ENCODE measurements at places on chromosomes 16 and 17.

GRCh38 chr16:57648125-57648524 is 19.7 kb downstream of the ADGRG1 start:
- no peak for DNase-seq

DNA sequence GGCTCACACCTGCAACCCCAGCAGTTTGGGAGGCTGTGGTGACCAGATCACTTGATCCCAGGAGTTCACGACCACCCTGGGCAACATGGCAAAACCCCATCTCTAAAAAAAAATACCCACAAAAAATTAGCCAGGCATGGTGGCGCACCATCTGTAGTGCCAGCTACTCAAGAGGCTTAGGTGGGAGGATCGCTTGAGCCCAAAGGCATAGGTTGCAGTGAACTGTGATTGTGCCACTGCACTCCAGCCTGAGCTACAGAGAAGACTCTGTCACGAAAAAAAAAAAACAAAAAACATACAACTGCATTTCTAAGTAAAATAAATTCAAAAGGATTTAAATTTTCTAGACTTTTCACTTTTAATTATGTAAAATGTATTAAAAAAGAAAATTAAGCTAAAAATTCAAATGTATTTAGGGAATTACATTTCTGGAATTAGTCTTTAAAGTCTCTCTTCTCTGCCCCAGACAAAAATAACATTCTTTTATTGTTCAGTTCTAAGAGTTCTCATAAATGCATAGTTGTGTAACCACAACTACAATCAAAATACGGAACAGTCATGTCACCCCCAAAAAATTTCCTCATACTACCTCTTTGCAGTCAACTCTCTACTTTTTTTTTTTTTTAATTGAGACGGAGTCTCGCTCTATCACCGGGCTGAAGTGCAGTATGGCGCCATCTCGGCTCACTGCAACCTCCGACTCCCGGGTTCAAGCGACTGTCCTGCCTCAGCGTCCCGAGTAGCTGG is 14.1 kb downstream of the FAM222B start:
- DNase-seq, result no peak

DNA sequence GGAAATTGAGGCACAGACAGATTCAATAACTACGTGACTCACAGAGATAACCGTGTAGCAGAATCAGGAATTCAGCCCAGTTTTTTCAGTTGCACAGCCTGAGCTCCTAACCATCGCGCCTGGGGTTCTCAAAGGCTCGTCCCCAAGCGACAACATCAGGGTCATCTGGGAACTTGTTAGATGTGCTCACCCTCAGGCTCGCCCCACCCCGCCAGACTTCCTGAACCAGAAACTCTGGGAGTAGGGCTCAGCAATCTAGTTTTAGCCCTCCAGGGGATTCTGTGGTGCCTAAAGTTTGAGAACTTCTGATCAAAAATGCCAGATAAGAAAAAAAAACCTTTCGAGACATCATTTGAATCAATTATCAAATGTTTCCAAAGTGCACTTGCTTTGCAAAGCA is 559.8 kb downstream of the WWOX start:
- DNase-seq, result no peak

DNA sequence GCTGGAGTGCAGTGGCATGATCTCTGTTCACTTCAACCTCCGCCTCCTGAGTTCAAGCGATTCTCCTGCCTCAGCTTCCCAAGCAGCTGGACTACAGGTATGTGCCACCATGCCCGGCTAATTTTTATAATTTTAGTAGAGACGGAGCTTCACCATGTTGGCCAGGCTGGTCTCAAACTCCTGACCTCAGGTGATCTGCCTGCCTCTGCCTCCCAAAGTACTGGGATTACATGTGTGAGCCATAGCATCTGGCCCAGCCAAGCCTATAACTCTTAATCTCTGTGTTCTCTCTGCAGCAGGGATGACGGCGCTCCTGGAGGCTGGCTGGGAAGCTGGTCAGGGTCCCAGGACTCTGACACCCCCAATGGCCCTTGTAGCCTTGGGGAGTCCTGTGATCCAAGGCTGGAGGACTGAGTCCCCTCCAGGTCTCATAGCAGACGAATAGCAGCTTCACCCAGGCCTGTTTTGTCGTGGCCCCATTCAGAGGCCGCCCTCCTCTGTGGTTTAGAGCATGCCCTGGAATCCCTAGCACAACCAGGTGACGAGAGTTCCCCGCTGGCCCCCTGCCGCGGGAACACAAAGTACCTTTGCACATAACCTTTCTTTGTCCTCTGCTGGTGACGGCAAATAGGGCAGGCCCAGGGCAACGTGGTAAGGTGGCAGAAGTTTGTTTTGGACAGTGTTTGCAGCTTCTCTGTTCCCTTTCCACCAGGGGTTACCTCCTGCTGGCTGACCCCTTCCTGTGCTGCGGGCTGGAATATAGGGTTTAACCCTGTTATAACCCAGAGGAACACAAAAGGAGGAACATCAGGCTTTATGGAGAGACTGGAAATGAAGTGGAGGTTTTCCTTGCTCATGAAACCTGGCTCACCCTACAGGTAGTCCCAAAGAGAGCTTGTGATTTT is 43.0 kb upstream of the TOB1 start:
- no peak for DNase-seq

DNA sequence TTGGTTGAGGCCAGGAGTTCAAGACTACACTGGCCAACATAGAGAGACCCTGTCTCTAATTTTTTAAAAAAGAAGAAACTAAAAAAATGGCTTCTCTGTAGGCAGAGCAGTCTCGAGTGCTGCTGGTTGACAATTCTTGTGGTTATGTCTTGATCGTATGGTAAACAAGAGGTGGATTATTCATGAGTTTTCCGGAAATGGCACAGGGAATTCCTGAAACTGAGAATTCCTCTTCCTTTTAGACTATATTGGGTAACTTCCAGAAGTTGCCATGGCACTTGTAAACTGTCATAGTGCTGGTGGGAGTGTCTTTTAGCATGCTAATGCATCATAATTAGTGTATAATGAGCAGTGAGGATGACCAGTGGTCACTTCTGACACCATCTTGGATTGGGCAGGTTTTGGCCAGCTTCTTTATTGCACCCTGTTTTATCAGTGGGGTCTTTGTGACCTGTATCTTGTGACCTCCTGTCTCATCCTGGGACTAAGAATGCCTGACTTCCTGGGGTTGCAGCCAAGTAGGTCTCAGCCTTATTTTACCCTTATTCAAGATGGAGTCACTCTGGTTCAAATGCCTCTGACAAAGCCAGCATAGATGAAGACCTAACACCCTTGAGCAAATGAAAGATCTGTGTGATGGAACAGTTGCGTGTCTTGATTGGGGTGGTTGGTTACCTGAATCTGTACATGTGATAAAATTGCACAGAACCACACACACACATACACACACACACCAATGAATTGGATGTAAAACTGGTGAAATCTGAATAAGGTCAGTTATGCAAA is 30.2 kb downstream of the BMERB1 start:
- DNase-seq, result no peak

DNA sequence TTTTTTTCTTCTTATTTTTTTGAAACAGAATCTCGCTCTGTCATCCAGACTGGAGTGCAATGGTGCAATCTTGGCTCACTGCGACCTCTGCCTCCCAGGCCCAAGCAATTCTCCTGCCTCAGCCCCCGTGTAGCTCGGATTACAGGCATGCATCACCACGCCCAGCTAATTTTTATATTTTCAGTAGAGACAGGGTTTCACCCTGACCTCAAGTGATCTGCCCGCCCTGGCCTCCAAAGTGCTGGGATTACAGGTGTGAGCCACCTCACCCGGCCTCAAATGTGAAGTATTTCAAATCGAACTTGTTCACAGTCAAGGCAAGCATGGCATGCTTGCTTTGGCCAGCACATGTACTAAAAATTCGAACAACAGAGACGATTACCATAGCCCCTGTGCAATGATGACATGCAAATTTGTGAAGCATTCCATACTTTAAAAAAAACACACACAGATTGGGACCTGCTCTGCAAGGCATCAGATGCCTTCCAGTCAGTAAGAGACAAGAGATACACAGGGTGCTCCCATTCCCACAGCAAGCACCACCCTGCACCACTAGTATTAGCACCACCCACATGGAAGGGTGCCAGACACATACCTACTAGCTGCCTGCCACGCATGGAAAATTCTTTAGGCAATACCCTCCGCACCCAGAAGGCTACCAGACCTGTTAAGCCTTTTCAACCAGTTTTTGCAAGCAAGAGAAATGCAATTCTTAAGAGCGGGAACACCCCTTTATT is 47.2 kb downstream of the ANKRD11 start:
- DNase-seq, result no peak

DNA sequence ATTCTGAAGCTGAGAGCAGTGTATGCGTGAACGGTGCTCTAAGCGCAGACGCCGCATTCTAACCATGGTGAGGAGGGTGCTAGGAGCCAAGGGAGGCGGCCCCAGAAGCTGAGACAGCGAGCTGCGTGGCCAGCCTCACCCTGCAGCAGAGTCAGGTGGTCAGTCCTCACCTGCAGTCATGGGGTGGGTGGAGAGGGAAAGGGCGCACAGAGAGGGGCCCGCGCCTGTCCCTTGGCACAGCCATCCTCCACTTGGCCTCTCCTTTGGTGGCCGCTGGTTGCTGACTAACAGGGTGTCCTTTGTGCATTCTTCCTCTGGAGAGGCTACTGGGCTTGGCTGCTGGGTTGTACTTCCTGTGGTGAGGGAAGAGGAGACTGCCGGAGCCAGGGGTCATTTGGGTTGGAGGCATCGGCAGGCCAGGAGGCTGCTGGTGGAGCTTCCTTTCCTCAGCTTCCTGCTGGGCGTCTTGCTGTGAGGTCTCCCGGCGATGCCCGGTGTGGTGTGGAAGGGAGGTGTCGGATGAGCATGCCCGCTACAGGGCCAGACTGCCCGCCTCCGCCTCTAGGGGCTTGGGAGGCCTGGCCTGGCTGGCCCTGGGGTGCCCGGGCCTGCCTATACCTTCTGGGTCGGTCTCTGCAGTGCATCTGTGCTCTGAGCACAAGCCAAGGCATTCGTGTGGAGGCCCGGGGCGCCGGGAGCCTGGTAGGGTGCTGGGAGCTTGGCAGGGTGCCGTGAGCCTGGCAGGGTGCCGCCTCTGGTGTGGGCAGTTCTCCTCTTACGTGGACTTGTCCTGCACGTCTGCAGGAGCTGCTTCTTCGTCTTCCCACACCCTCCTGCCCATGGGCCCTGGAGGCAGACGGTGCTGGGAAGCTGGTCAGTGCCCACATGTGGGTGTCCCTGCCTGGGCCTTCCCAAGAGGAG is 17.4 kb downstream of the RNF213 start:
- no peak for DNase-seq

GRCh38 chr17:13491491-13491890 is 110.2 kb downstream of the HS3ST3A1 start:
- no peak for DNase-seq

DNA sequence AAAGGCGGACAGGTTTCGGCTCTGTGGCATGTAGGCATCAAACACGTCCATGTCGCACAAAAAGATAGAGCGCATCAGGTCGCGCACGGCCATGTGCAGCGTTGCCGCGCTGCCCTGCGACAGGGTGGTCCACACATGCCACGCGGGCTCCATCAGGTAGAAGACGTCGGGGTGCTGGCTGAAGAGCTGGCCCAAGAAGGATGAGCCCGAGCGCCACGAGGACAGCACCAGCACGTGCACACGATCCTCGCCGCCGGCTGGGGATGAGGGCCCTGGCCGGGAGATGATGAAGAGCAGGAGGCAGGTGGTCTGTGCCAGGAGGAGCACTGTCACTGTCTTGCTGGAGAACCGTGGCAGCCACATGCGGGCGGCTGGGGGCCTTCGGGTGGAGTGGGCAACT is 5.9 kb downstream of the CHST5 start:
- no peak for DNase-seq

GRCh38 chr16:72197545-72197944 is 25.6 kb upstream of the PMFBP1 start:
- DNase-seq, result no peak

GRCh38 chr17:50865868-50866260 is 290 bp downstream of the TOB1 start:
- no peak for DNase-seq

DNA sequence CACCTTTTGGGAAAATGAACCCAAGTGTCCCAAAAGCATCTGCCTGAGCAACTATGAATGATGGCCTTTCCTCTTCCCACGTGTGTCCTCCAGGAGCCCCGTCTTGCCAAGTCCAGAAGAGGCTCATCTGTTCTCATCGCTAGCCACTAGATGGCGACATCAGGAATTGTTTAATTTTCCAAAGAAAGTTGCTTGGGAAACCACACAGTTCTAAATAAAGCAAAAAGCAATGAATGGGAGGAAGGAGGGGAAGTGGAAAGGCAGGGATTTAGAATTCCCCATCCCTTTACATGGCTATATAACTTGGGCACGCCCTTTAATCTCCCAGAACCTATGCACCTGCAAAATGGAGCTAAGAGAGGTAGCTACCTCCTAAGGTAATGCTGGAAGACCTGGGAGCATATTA is 9.0 kb upstream of the CDH5 start:
- no peak for DNase-seq

DNA sequence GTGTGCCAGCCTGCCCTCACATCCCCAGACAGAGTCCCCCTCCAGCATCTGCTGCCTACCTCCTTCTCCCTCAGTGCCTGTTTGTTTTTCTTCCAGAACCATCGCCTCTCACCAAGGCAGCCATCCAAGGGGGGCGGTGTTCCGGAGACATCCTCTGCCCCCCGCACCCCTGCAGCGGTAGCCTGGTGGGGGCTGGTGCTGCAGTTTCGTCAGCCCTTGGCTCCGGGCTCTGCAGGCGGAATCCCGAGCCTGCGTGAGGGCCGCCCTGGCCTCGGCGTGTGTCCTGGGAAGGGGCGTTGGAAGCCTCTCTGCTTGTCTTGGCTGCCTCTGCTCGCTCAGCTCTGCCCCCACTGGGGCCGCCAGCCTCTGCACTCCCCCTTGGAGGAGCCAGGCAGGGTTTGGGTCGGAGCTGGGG is 126.0 kb upstream of the CIBAR2 start:
- no peak for DNase-seq

- DNase-seq, result no peak
Observed at GRCh38 chr16:10622036-10622921, 41.9 kb upstream of the EMP2 start.

DNA sequence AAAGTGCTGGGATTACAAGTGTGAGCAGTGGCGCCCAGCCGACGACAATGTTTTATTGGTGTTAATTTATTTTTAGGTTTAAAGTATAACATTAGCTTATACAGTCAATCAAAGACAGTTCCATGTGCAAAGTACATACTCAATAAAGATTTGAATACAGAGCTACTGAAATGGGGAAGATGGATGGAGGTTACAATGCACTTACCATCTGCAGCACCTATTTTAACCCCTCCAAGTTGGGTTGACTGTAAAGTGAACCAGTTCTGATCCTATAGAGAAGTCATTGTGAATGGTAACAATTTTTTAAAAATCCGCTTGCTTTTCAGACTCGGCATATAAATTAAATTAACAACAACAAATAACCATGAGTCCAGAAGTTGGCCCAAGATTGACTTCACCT is 679 bp upstream of the PSKH1 start:
- DNase-seq, result no peak

DNA sequence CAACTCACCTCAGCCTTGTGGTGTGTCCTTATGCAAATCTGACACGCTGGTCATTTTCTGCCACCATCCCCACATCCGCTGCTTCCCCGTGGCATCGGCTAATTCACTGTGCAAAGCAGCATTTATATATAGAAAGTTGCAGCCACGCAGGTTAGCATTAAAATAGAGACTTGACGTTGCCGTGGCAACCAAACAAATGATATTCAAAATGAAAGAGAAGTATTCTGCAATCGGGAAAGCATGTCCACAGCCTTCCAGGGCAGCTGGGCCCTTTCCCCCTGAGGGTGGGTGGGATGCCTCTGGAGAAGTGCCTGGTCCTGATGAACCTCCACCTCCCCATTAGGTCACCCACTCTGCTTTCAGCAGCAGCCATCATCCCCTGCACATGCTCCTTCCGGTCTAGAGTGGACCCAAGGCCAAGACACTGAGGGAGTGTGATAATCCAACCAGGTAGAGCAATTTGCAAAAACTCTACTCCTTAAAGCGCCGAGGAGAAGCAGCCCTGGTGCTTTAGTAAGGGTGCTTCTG is 138.7 kb downstream of the GAS7 start:
- DNase-seq, result no peak

- DNase-seq, result no peak
Observed at GRCh38 chr16:57594531-57595031, 33.8 kb upstream of the ADGRG1 start.
